ENCODE measurements at places on chromosomes 2 and 18.
A peak's percentile ranks its signal among the peaks of the same experiment; 100 is the strongest.

DNA sequence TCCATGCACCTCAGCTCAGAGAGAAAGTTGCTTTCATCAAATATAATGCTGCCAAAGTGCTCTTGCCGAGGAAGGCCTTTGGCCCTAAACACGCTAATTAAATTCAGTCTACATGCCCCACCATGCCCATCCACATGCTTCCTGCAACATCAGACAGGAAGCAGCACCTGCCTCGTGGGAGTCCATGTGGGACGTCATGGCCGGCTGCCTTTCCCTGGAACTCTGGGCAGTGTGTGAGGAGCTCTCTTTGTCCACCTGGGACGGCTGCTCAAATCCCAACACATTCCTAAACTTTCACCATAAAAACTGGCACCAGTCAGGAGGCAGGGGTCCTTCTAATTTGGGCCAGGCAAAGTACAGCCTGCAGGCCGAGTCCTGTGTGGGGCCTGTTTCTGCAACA is 23.1 kb downstream of the FAM178B start:
- no peak for DNase-seq

GRCh38 chr2:64698177-64698643 is 44.5 kb upstream of the SERTAD2 start:
- DNase-seq, result no peak

GRCh38 chr2:169507698-169508097 is 1.8 kb upstream of the KLHL41 start:
- no peak for DNase-seq

DNA sequence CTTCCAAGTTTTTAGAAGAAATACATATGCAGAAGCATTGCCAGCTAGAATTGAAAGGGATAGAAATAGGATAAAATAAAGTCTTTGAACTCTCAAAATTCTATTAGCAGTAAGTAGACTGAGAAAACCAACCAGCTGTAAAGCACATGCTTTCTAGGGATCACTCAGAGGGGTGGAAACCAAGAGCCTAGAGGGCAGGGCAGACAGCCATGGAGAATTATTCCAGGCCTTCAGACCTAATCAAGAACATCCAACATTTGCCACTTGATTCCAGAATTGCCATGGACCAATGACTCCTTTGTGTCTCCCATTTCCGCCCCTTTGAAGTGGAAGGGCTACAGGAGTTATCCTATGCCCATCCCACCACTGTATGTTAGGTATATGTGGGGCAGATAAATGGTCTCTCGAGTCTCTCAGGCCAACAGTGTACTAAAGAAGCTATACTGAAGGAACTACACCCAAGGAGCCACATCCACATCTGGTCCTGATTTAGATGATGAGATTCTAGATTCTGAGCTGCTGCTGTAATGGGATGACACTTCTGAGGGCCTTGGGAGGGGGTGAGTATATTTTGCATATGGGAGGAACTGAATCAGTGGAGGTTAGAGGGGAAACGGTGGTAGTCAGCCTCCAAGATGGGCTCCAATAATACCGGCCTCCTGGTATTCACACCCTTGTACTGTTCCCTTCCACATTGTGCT is 4.0 kb downstream of the FARSB start:
- no peak for DNase-seq

GRCh38 chr2:72936660-72937355 is 19.5 kb downstream of the EMX1 start:
- no peak for DNase-seq

- DNase-seq, result no peak
These were observed 43.0 kb upstream of the DSG1 start for GRCh38 chr18:31274931-31275330.

GRCh38 chr18:570256-570655 is 9.9 kb upstream of the CETN1 start:
- no peak for DNase-seq

GRCh38 chr2:11778923-11779757 is 32.7 kb downstream of the LPIN1 start:
- peak; percentile 91 for DNase-seq

DNA sequence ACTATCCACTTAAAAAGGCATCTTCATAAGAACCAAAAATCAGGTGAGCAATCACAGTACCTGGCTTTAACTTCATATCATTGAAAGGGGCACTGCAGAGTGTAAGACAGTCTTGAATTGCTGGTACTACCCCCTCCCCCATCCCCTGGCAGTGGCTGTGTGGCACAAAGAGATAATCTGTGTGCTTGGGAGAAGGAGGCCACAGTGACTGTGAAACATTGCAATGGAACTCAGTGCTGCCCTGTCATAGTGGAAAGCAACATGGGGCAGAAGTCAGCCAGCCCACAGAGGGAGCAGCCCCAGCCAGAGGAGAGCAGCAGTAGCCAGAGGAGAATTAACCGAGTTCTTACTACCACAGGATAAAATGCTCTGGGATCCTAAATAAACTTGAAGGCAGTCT is 45.3 kb upstream of the UGP2 start:
- no peak for DNase-seq

DNA sequence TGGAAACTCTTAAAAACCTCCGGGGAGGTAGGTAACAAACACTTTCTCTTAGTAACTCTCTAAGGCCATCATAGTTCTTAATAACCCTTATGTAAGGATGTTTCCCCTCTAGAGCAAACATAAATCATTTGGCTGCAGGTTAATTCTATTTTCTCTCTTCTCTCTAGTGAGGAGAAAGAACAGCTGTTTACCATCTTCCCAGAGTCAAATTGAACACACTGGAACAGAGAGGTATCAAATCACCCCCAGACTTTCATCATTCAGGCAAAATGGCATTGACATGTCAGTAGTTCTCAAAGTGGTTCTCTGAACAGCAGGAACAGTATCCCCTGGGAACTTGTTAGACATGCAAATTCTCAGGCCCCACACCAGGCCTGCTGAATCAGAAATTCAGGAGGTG is 240.7 kb downstream of the MEIS1 start:
- no peak for DNase-seq

All from glutamatergic neuron (in vitro differentiated cells).